ENCODE measurements at places on chromosomes 2 and 18.

DNA sequence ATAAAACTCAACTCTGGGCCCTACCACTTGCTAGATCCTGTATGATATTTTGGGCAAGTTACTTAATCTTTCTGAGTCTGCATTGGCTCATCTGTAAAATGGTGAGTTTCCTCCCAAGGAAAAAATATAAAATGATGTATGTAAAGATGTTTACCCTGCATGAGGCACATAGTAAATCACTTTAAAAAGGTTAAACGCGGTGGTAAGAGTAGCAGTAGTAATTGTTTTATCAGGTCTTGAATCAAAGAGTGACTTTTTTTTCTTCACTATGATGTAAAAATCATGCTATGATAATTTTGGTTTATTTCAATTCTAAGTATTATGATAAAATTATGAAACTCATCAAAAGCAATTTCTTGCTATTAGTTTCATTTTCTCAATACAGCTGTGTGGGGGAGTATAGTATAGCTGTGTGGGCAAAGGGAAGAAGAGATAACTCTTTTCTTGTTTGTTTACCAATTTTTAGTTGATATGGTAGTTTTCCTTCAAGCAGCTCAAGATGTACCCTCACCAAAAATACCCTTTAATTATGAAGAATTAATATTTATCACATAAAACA is 10.7 kb downstream of the ARHGAP15 start:
- no peak for DNase-seq

DNA sequence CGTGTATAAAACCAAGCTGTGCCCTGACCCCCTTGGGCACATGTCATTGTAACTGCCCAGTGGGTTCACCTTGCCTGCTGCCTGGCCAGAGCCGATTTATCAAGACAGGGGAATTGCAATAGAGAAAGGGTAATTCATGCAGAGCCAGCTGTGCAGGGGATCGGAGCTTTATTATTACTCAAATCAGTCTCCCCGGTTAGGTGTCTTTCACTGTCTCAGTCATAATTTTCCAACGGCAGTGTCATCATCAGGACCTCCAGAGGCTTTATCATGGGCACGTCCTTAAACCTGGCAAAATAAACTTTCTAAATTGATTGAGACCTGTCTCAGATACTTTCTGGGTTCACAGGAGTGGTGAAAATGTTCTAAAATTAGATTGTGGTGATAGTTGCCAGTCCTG is 29.6 kb upstream of the PGAP1 start:
- no peak for DNase-seq

GRCh38 chr2:215454519-215455246 is 18.8 kb upstream of the FN1 start:
- DNase-seq, result no peak

GRCh38 chr2:4803396-4803795 is 888.8 kb upstream of the SOX11 start:
- DNase-seq, result no peak
